ENCODE measurements at places on chromosomes 6 and 20.
A peak's percentile ranks its signal among the peaks of the same experiment; 100 is the strongest.

DNA sequence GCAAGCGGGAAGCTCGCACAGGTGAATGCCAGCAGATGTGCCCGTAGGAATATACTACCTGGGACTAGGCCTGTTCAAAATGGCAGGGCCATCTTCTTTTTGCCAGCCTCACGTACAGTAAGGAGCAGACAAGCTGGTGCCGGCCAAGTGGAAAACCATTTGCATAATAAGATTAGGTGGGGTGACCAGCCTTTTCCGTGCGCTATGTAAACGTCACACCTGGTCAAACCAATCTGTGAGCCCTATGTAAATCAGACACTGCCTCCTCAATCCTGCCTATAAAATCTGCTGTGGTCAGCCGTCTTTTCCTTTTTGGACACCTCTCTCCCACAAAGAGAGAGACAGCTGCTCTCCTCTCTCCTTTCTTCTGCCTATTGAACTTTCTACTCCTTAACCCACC, 60.8 kb upstream of the TMEM30A start:
- no peak for DNase-seq

- DNase-seq: no peak
These were observed 24.4 kb downstream of the TMEM181 start for GRCh38 chr6:158584236-158584651.

DNA sequence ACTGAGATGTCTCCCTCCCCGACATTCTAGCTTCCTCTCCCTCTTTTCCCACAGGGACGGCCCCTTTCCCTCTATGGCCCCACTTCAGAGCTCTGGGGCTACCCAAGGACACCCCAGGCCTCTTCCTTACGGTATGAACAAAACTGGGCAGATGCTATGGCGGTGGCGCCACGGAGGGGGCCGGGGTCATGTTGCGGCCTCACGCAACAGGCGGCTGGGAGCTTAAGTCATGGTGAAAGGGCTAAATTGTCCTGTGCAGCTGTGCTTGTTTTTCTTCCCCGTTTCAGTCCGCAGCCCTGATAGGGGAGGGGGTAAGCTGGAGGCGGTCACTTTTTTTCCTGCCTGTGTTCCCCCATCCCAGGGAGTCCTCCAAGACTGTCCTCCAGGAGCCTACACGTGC, 17.6 kb upstream of the KIAA1755 start:
- DNase-seq: no peak

DNA sequence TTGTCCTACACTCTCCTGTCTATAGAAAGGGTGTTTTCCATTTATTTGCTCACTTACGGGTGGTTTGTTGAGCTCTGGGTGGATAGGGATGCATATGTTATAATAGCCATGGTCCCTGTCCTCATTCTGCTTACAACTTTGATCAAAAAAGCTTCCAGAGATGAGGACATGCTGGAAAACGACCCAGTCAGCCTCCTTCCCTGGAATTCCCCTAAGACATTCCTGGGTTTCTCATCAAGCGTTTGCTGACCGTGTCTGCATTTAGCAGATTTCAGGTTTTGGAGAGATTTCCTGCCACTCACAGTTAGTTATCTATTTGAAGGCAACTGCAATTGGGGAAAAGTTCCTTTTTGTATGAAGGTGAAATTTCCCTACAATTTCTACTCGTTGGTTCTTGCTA, 152.8 kb upstream of the AFDN start:
- DNase-seq: no peak

GRCh38 chr6:90272895-90273294, 23.7 kb downstream of the BACH2 start:
- no peak for DNase-seq

DNA sequence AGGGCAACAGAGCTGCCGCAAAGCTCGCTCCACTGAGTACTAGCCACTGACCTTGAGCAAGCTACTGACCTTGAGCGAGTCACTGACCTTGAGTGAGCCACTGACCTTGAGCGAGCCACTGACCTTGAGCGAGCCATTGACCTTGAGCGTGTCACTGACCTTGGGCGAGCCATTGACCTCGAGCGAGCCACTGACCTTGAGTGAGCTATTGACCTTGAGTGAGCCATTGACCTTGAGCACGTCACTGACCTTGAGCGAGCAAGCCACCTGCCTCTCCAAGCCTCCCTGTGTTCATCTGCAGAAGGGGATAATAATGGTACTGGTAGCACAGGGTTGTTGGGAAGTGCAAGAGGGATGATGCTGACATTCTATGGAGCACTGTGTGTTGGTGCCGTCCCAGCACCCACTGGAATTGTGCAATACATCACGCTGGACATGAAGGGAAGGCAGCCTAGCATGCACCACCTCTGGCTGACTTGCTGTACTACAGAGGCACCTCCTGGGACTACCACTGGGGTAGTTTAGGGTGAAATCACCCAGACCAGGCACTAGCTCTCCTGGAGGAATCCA, 60.2 kb downstream of the CTCFL start:
- DNase-seq: no peak

- peak; percentile 69 for DNase-seq
These were observed 49.7 kb upstream of the IL20RA start for GRCh38 chr6:137094411-137095008.

GRCh38 chr20:35478804-35479472, 23.5 kb downstream of the CEP250 start:
- no peak for DNase-seq

- DNase-seq: peak; percentile 65
These were observed 20.7 kb downstream of the DYNLRB1 start for GRCh38 chr20:34536798-34537394.

- DNase-seq: no peak
These were observed 591.4 kb downstream of the CD109 start for GRCh38 chr6:74287441-74287840.

GRCh38 chr6:12164508-12164770, 125.7 kb upstream of the EDN1 start:
- no peak for DNase-seq

DNA sequence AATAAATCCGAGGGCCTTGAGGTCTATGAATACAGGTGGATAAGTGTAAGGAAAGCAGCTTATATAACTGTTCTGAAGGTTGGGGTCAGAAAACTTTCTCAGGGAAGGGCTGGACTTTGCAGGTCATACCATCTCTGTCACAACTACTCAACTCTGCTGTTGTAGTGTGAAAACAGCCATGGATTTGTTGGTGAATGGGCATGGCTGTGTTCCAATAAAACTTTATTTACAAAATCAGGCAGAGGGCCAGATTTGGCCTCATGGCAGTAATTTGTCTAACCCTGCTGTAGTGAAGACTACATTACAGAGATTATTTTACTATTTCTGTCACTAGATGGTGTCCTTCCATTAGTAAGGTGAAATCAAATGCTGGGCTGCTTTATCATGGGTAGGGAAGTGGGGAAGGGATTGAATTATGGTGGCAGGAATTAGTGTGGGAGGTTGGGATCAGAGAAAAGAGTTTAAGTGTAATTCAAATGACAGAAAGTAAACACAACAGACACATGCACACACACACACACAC, 409.6 kb upstream of the CHD6 start:
- no peak for DNase-seq

- DNase-seq: no peak
These were observed 130.0 kb downstream of the FOXC1 start for GRCh38 chr6:1739680-1740079.

- no peak for DNase-seq
These were observed 135.9 kb downstream of the OLIG3 start for GRCh38 chr6:137358273-137358672.

DNA sequence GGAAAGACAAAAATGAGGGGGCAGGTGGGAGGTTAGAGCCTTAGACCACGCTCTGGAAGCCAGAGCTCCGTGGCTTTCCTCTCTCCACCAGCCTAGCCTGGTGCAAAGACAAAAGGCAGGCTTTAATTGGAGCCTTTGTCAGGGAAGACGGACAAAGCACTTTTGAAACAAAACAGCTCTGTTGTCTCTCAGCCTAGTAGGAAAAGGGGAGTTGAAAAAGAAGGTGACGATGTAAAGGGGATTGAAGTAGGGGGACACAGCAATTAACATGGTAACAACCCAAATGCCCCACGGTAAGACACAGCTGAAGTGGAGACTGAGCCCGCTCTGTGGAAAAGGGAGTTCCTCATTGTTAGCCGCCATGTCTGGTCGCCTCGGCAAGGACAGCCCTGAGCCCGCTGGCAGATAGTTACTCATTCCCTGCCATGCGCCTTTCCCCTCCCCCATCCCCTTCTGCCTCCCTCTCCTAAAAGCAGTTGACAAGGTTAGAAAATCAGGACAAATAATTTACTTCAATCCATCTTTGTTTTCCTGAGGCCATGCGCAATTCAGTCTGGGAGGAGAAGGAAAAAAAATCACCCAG, 93.0 kb downstream of the TCP11 start:
- no peak for DNase-seq

- no peak for DNase-seq
These were observed 109.0 kb upstream of the COL21A1 start for GRCh38 chr6:56356426-56356825.

- DNase-seq: no peak
These were observed 2.6 kb downstream of the BACH2 start for GRCh38 chr6:90294008-90294511.

- no peak for DNase-seq
These were observed 26.4 kb downstream of the RPP40 start for GRCh38 chr6:4977468-4977867.

- no peak for DNase-seq
These were observed 121.4 kb upstream of the LY86 start for GRCh38 chr6:6466967-6467761.

GRCh38 chr6:2859185-2859700, 17.6 kb upstream of the SERPINB1 start:
- no peak for DNase-seq

- DNase-seq: peak; percentile 14
These were observed 258.8 kb downstream of the ARHGAP18 start for GRCh38 chr6:129451187-129451586.

- DNase-seq: no peak
These were observed 2.6 kb upstream of the RSPH3 start for GRCh38 chr6:159002432-159003155.

DNA sequence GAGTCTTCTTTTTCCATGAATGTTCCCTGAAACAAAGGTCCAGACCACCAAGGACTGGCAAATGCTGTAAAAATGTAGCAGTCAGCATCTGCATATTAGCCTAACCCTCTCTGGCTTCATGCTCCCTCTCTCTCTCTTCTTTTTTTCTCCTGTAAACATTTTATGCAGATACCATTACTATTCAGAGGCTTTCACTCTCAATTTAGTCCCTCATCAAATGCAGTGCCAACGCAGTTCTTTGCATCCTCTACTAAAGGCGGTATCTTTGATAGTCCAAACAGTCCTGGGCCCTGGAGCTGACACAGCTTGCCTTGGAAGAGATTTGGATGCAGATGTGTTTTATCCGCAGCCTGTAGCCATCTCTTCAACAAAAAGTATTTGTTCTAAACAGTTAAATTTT, 167.1 kb upstream of the MMS22L start:
- DNase-seq: no peak

GRCh38 chr6:7933794-7934193, 23.2 kb upstream of the TXNDC5 start:
- DNase-seq: no peak

GRCh38 chr20:9397928-9398327, 116.5 kb upstream of the LAMP5 start:
- DNase-seq: no peak

- no peak for DNase-seq
These were observed 10.6 kb upstream of the RBBP8NL start for GRCh38 chr20:62437927-62438326.

DNA sequence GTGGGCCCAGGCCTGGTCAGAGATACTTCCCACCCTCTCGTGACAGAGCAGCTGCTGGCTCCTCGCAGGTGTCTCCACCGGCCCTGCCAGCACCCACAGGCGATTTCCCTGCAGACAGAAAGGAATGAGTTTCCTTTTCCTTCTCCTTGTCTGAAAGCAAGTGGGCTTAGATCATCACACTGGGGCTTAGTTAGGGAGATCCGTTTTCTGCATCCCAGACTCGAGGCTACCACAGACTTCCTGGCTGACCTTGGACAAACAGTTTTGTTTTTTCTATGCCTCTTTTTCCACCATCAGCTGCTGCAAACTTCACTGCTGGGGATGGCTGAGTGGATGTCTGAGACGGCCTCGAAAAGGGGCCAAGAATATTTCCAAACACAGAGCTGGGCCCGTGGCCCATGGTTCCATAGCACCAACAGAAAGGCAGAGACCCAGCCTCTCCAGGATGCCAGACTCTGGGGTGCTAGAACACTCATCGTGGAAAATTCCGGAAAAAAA, 86.5 kb downstream of the BANF2 start:
- DNase-seq: no peak

GRCh38 chr6:1832358-1832757, 222.6 kb downstream of the FOXC1 start:
- no peak for DNase-seq

DNA sequence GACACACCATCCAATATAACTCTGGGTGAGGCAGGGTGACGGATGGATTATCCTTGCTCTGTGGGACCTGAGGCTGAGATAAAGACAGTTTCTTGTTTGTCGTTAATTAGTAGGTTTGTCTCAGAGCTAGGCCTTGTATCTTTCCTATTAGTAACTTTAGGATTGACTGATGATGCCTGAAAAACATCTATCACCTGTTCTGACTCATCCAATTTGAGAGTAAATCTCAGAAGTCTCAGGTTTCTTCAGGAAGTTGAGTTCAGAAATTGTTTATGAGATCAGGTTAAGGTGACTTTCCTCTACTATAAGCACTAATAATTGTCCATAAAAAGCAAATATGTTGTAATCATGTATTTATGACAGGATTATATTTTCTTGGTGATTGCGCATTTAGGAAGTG, 129.5 kb upstream of the SUPT3H start:
- no peak for DNase-seq

- DNase-seq: no peak
These were observed 728 bp downstream of the ITPR3 start for GRCh38 chr6:33621711-33622388.

DNA sequence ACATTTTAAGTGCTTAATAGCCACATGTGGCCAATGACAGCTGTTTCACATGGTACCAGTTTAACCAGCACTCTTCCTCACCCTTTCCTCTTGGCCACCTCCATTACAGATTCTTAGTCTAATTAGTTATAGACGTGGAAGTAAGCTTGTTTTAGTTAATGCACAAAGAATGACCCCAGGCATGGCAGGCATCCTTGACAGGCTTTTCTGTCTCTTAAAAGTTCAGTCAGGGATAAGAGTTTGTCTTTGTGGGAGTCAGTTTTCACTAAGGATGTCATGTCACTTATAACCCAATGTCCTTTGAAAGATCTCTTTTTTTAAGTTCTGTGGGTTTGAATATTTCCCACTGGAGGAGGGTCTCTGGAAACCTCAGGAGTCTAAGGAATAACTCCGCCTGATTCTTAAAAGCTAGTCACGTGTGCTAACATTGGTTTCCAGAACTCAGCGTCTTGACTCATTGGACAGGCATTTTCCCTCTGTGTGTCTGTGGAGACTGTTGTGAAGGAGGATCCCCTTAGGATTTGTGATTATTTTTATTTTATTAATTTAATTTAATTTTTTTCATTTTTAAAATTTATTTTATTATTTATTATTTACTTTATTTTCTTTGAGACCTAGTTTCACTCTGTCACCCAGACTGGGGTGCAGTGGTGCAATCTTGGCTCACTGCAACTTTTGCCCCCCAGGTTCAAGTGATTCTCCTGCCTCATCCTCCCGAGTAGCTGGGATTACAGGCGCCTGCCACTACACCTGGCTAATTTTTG, 171.4 kb downstream of the ZFAND3 start:
- DNase-seq: no peak

- DNase-seq: peak; percentile 84
These were observed 12.4 kb downstream of the WFDC3 start for GRCh38 chr20:45779011-45779915.

GRCh38 chr6:112827793-112828192, 480.7 kb downstream of the RFPL4B start:
- peak; percentile 39 for DNase-seq
